ENCODE measurements at places on chromosomes 2 and 18.

- DNase-seq = no peak
These were observed 147.4 kb downstream of the SETBP1 start for GRCh38 chr18:44828080-44828479.

- DNase-seq = no peak
These were observed 143.7 kb upstream of the TTC39C start for GRCh38 chr18:23870676-23871380.

GRCh38 chr18:34710458-34710914 is 388 bp downstream of the DTNA start:
- no peak for DNase-seq

DNA sequence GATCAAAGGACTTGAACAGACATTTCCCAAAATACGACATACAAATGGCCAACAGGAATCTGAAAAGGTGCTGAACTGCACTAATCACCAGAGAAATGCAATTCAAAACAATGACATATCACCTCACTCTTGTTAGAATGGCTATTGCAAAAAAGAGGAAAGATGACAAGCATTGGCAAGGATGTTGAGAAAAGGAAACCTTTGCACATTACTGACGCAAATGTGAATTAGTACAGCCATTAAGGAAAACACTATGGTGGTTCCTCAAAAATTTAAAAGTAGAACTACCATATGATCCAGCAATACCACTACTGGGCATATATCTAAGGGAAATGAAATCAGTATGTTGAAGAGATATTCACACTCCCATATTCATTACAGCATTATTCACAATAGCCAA is 57.7 kb upstream of the ASPRV1 start:
- DNase-seq = no peak

DNA sequence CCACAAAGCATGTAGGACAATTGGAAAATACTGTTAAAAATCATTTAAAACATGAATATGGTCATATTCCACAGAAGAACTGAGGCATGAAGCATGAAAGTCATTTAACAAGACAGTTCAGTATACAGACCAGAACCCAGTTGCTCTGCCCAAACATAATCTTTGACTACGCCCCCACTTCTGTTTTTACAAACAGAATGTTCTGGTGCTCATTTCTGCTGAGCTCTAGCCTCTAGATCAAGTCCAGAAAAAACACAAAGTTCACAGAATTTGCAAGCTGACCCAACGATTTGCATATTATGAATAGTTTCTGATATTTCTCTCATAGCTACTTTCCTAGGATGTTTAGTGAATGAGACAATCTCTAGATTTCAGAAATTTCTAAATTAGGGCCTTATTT is 424.9 kb downstream of the PID1 start:
- DNase-seq = no peak

DNA sequence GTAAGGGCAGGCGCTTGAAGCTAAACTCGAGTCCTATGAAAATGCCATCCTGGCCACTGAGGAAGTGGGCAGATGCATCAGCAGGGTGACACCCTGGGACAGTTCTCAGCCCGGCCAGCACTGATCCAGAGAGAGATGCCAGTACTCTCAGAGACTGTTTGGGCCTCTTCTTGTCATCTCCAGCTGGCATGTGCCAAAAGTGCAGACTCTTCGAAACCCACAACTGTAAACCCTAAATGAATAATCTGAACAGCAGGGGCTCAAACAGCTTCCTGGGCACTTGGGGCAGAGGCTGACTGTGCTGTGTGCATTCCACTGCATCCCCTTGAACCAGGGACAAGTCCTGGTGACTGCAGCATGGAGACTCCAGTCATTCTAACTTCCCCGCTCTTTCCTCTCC is 204.2 kb upstream of the SMAD2 start:
- no peak for DNase-seq

- no peak for DNase-seq
These were observed 387.3 kb downstream of the CLIP4 start for GRCh38 chr2:29502460-29502911.

DNA sequence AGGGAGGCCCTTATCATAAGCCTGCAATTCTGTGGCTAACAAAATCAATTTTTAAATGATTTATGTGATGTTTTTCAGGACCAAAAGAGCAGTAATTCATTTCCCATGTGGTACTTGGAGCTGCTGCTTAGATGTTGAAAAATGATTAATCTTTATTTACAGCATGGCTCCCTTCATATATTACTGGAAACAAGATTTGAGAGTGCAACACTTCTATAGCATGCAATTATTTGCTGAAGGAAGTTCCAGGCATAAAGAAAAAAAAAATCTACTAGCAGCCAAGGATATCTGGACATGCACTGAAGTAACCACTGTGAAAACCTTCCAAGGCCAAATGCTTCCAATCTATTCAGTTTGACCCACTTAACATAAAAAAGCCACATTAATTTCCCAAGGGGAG is 186.3 kb downstream of the SLC8A1 start:
- DNase-seq = no peak

DNA sequence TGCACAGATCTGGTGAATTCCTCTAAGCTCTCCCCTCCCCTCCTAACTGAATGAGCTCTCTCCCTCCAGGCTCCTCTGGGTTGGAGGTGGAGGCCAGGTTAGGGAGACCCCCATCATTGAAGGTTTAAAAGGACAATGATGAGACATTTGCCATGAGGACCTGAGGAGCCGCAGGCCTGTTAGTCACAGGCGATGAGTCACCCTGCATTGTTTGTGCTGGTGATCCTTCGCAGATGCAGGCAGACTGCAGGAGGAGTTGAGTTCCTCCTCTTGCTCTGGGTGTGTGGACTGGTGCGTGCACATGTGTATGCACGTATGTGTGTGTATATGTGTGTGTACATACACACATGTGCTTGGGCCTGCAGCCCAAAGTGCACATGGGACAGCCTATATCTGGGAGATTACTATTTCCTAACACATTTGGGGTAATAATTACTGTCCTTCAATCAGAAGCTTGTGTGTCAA is 42.0 kb downstream of the MCFD2 start:
- DNase-seq = no peak

GRCh38 chr2:21643180-21643579 is 519.4 kb downstream of the TDRD15 start:
- DNase-seq = no peak

DNA sequence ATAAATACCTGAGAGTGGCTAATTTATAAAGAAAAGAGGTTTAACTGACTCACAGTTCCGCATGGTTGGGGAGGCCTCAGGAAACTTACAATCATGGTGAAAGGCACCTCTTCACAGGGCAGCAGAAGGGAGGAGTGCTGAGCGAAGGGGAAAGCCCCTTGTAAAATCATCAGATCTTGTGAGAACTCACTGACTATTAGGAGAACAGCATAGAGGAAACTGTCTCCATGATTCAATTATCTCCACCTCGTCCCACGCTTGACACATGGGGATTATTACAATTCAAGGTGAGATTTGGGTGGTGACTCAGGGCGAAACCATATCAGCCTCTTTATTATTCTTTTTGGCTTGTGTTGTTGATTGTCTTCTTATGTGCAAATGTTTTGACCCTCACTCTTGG is 76.2 kb downstream of the WDR7 start:
- no peak for DNase-seq

DNA sequence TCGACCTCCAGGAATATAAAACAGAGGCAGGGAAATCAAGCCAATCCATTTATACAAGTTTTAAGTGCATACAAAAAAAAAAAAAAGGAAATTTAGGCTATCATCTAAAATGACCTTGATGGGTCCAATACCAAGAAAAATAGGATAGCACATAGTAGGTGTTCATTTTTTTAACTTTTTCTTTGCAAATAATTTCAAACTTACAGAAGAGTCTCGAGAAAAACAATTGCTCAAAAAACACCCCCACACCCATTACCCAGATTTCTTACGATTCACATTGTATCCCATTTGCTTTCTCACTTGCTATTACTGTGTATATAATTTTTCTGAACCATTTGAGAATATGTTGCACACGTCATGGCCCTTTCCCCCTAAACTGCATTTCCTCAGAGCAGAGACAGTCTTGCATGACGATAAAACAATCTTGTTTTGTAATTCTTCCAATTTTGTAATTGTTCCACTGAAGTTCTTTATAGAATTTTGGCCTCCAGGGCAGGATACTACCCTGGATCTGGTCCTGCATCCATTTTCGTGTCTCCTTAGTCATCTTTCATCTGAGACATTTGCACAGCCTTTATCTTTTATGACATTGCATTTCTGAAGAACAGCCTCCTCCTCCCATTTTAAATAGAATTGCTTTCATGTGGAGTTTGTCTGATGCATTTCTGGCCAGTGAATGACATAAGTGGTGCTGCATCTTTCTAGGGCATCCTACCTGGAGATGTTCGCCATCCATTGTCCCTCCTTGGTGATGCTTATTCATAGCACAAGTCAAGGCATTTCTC is 68.9 kb downstream of the CYB5A start:
- DNase-seq = no peak

DNA sequence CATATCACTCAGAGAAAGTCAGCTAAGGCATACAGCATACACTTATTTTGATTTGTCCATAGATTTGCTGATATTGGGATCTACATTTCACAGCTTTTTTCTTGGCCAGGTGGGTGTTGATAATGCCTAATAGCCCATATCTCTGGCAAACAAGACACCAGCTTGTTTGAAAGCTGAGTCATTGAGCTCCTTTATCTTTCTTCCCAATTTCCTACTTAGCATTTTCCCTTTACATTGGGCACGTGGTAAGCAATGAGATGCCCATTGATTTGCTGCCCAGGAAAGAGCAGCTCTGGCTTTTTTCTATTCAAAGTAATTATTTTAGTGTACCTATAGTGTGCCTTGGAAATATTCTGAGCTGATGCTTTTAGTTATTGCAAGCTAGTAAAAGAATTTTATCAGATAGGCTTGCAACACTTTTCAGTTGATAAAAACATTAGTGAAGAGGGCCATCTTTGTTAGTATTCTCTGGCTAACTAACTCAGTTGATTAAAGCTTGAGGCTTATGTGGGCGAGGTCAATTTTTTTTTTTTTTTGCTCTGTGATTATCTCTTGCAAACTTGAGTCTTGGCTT is 79.6 kb downstream of the OSBPL6 start:
- DNase-seq = no peak

DNA sequence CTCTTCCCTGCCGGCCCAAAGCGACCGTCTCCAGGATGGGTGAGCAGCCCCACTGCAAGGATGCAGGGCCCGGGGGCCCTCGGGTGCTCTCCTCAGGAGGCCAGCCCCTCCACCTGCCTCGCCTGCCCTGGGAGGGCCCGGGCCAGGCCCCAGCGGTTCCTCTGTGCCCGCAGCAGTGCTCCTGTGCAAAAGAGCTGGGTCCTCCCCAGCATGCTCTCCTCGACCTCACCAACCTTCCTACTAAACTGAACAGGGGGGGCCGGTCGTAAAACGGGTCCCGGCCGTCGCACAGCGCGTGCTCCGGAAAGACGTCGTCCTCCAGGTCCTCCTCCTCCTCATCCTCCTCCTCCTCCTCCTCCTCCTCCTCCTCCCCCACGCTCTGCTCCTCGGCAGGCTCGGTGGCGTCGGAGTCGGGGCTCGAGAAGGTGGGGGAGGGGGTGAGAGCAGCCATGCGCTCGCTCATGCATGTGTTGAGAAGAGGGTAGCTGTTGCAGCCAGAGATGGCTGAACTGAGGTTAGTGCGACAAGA is 62.9 kb downstream of the KIF1A start:
- DNase-seq = no peak

- DNase-seq = no peak
These were observed 83.1 kb downstream of the EDAR start for GRCh38 chr2:108905906-108906305.

GRCh38 chr2:186570604-186571003 is 19.3 kb upstream of the ITGAV start:
- DNase-seq = no peak

GRCh38 chr2:38218995-38219394 is 143.0 kb upstream of the CYP1B1 start:
- no peak for DNase-seq

GRCh38 chr2:203043226-203043625 is 28.6 kb downstream of the NBEAL1 start:
- DNase-seq = no peak

- DNase-seq = peak; percentile 89
These were observed 405 bp downstream of the SP3 start for GRCh38 chr2:173964565-173965371.

DNA sequence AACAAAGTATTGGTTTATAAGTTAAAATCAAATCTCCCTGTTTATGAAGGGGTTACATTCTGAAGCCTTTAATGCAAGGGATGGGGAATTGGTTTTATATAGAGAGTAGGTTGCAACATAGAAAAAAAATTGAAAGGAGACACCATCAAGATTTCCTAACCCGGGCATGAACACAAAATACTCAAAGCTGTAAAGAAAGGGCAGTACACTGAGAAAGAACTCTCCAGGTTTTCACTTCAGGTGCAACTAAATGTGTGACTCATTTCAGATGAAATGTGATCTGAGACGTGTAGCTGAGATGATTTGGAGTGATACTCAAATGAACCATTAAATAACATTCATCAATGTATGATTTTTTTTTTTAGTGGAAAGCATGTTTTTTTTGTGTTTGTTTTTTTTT is 43.6 kb downstream of the SANBR start:
- DNase-seq = no peak

DNA sequence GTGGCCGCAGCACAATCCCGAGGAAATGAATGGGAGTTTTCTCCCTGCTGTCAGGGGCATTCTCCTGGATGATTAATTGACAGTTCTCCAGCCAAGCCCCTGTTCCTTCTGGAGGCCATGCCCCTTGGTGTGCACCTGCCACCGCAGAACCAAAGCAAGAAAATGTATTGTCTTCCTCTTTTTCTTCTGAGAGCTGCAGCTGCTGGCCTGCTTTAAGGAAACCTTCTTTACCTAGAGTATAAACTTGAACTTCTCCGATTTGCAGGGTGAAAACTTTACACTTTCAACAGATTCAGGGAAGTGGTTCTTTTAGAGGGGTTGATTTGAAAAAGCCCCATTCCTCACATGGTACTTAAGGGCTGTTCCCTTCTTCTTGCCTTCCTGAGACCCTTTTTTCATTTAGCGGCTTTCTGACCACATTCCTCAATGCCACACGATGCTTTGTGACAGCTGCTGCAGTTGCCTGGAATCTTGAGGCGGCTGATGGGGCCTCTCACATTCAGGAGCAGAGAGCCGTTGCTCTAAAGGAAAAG is 402.8 kb downstream of the TXNL1 start:
- DNase-seq = no peak

GRCh38 chr2:84888401-84889276 is 7.8 kb upstream of the TRABD2A start:
- peak; percentile 26 for DNase-seq

DNA sequence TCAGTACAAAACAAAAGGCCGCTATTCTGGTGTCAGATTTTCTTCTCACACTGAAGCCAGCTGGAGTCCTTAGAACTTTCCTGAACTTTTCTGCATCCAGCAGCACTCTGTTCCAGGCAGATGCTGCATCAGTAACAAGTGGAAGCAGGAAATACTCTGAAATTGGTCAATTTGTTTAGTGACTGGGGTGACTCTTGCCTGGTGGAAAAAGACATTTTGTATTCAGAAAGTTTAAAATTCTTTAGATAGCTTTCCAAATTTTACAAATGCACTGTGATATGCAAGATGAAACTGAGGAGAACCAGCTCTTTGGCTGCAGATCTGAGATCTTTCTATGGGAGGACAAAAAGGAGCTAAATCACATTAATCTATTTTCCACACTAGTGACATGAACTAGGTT is 385.7 kb downstream of the NRXN1 start:
- DNase-seq = no peak
